ENCODE measurements at places on chromosomes 5 and 9.
A peak's percentile ranks its signal among the peaks of the same experiment; 100 is the strongest.

DNA sequence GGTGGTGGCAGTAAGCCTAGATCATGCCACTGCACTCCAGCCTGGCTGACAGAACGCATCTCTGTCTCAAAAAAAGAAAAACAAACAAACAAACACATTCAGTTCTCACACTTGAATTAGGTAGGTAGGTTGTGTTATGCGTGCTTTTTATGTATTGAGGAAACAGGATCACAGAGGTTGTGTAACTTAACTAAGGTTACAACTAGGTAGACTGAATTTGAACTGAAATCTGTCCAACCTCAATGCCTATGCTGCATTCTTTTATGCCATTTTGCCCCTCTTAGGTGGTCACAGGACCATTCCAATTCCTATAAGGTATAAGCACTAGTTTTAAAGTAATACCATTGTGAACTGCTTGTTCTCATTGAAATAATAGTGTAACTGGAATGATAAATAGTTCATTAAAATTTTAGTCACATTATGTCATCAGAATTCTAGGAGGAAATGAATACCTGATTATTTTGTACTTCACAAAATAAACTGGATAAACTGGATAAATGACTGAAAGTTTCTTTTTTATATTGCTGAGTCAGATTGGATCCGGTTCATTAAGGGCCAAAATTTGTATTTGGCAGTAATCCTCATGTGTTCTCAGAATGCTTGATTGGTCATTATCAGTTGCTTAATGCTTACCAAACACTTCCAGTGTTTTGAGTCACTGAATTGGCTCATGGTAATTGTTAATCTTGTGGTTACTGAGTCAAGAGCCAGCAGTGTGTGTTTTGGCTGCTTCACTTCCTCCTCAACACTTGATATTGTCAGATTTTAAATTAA lies 7.1 kb downstream of the UBAP1 start:
- peak; percentile 87 for DNase-seq

GRCh38 chr5:89277816-89278215 lies 394.8 kb upstream of the MEF2C start:
- DNase-seq: no peak

- DNase-seq: no peak
These were observed 42.4 kb upstream of the SV2C start for GRCh38 chr5:76040806-76041205.

DNA sequence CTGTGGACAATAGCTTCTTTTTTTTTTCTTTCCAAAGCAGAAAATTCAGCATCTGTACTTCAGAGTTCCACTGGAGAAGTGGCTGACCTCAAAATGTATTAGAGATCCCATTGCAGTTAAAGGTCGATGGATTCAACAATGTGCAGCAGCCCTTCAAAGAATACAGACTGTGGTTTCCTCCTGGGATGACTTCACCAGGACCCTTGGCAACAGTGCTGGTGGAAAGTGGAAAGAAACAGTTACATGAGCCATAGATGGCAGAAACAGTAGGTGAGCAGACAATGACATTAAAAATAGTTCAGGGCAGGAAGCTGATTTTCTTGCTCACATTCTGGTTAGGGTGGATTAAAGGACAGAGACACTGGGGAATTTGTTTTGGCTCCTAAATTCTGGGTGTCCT lies 62.4 kb downstream of the SLC28A3 start:
- no peak for DNase-seq

DNA sequence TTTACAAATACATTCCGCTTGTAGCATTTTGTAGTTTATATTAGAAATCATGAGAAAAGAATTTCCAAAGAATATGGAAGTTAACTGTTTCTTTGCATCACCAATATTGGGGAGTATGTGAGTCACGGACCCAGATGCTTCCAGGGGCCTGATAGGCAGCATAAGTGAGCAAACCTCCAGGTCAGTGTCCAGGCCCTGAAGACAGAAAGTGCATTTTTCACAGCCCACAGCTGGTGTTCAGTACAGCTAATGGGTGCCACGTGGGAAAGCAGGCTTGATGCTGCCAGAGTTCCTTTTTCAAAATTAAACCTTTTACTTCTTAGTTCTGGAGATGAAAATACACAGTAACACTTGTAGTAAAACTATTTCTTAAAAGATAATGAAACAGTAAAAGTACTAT lies 454.4 kb upstream of the ACTBL2 start:
- DNase-seq: no peak

- DNase-seq: no peak
These were observed 42.9 kb downstream of the ADGRV1 start for GRCh38 chr5:90601468-90601867.

DNA sequence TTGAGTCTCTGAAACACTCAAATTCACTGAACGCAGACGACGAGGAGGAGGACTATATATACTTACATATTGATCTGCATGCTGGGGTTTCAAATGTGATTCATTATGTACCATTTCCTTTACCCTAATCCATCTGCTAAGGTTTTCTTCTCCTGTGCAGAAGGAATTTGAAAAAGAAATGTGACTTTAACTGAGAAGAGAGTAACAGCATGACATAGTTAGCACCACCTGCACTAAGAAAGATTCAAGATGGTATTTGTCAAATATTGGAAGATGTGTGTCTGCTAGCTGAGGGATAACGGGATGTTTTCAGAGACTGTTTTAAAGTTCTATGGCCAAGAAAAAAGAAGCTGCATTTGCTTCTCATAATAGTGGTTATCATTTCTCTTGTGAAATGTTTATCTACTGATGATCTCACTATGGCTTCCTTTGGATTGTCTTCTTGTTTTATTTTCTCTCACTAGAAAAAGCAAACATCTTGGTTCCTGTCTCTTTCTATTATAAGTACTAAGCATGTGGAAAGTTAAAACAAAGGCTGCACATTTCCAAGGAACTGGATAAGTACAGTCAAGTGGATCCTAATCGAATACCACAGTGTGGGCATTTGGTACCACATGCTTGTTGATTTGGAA lies 89.8 kb upstream of the TLE4 start:
- no peak for DNase-seq

- DNase-seq: no peak
These were observed 51.8 kb upstream of the TLE1 start for GRCh38 chr9:81741103-81741502.

DNA sequence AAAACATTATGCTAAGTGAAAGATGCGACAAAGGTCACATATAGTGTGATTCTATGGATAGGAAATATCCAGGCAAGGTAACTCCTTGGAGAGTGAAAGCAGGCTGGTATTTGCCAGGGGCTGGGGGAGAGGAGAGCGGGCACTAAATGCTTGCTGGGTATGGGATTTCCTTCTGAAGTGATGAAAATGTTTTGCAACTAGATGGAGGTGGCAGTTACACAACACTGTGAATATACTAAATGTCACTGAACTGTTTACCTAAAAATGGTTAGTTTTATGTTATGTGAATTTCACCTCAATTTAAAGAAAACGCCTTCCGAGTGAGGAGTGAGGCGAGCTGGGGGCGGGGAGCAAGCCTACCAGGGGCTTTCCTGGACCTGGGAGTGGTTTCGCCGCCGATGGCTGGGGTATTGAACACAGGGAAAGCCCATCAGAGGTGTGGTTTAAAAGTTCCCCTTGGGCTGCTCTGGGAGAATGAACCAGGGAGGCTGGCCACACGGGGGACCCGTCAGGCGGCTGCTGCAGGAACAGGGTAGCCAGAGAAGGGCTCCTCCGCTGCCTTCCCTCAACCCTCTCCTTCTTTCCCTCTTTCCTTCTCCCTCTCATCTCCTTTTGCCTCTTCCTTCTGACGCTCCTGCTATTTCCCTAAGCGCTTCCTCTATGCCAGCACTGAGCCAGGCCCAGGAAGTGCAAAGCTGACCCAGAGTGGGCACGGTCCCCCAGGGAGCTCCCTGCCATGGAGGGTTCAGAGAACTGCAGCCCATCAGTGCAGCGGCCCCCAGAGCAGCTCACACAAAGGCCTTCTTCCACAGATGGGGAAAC lies 4.9 kb downstream of the AKNA start:
- DNase-seq: no peak

- no peak for DNase-seq
These were observed 5.5 kb downstream of the ARRDC1 start for GRCh38 chr9:137610944-137611343.

DNA sequence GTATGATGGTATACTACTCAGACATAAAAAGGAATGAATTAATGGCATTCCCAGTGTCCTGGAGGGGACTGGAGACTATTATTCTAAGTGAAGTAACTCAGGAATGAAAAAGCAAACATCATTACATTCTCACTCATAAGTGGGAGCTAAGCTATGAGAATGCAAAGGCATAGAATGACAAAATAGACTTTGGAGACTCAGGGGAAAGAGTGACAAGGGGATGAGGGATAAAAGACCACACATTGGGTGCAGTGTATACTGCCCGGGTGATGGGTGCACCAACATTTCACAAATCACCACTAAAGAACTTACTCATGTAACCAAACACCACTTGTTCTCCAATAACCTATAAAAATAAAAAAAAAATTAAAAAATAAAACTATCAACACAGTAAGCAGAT lies 587.3 kb upstream of the RGMB start:
- no peak for DNase-seq

DNA sequence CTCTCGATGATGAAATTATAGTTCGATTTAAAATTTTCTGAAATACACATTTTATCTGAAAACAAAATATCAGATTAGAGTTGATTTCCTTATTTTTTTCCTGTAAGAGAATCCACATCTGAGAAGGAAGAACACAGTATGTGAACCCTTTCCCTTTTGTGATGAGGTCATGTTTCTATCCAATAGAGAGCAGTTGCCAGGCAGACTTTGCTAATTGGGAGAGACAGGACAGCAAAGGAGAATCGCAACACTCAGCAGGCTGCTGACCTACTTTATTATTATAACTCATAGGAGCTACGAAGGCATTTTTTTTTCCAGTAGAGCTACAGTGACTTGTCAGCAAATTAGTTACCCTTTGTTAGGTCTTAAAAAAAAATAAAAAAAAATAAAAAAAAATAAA lies 242.1 kb downstream of the HCN1 start:
- no peak for DNase-seq

DNA sequence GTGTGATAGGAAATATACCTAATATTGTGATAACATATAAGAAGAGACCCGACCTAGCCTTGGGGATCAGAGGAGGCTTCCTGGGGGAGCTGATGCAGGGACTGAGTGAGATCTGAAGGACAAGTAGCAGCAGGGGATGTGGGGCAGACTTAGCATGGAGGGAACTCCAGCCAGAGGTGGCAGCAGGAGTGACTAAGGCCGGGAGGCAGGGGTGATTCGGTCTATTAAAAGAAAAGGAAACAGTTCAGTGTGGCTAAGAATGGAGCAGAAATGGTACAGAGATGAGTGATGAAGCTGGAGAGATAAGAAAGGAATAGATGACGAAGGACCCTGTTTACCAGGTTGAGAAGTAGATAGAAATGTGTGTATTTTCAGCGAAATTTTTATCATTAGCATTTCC lies 408.8 kb downstream of the ENC1 start:
- no peak for DNase-seq

DNA sequence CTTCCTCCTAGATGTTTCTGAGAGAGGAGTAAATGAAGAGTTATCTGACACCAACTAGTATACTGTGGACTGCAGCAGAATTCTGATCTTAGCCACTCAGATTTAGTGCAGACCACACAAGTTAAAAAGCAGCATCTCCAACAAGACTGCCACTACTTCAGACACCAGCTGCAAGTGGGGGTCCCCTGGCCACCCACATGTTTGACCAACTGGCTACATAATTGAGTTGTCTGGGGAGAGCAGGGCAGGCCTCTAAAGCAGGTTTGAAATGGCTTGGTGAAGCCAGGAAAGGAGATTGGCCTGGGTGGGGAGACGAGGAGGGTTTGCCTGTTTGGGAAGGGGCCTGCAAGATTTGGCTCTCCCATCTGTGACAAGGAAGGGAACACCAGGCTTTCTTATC lies 40.5 kb upstream of the FAM81B start:
- no peak for DNase-seq

DNA sequence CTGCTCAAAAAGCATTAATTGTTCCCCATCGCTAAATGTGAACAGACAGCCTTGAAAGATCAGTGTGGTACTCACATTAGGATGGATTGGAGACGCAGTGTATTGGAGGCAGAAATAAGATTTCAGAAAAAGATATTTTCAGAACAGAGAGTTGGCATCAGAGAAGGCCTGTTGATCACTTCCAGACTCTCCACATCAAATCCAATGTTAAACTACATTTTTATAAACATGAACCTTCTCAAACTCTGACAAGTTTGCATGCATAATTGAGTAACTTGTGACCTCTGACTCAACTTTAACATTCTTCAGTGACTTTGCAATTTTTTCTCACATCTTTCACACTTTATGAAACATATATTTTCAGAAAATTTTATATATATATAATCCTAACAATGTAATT lies 919.6 kb upstream of the SEMA6A start:
- no peak for DNase-seq

- no peak for DNase-seq
These were observed 60.1 kb downstream of the PTPDC1 start for GRCh38 chr9:94144394-94144793.

GRCh38 chr9:123111427-123112014 lies 78.1 kb downstream of the GPR21 start:
- DNase-seq: no peak

DNA sequence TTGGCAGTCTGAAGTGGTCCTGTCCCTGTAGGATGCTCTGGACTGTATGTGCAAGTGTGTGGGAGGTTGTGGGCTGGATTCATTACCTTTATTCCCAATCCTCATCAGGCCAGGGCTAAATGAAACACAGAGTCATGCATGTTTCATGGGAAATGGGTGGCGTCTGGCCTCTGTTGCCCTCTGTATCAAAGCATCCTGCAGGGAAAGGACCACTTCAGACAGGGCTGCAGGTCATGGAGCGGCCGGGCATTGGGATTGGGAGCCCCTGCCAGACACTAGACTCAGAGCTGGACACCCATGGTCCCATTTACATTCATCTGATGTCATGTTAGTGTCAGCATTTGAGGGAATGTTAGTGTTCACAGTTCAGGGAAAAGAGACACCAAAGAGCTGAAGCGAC lies 53.8 kb downstream of the UBE2QL1 start:
- no peak for DNase-seq

GRCh38 chr9:13269589-13270452 lies 9.7 kb downstream of the MPDZ start:
- DNase-seq: peak; percentile 7
